ENCODE measurements at places on chromosomes 12 and 14.
A peak's percentile ranks its signal among the peaks of the same experiment; 100 is the strongest.

DNA sequence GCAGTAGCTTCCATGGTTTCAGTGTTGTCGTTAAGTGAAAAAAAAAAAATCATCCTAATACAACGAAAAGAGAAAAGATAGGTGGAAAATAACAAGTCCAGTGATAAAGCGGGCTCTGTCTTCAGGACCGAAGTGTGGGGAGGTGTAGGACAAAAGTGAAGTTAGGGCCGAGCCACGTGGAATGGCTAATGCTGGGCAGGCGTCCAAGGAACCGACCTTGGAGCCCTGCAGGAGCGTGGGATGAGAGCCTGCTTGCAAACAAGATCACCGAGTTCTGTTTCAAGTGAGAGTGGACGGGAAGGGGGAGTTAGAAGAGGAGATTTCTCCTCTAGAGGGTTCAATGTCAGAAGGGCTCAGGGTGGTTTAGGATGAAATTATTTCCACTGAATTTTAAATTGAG, 22.2 kb downstream of the A2ML1 start:
- DNase-seq: no peak

GRCh38 chr14:54138354-54139038, 181.9 kb upstream of the BMP4 start:
- DNase-seq: no peak

DNA sequence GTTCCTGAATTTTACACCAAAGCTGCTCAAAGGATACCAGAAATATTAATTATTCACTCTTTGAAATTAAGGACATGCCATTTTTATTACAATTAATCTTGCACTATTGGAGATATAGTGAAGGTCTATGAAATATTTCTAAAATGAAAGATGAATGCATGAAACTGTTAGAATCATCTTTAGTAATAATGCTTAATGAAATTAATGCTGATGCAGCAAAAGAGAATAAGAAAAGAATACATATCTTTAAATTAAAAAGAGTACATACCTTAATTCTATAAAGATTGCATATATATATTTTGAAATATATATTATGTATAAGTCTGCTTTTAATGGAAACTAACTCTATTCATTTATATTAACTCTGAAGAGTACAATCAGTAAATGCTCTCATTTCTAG, 236.0 kb downstream of the ALX1 start:
- no peak for DNase-seq

DNA sequence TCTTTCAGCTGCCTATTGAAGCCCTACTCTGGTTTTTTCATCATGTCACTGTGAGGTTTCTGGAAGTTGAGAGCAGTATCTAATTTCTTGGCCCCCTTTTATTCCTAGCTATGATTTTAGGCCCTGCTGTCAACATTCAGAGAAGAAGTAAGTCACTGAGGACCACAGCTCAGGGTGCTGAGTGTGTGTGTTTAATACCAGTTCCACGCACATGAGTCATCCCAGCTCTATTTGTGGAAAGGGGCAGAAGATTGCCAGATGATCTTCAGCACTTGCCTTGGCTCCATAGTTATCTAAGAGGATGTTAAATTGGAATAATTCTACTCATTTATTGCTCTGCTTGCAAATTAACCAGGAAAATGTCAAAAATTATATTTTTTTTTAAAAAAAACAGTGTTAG, 65.5 kb upstream of the SLC38A4 start:
- no peak for DNase-seq

DNA sequence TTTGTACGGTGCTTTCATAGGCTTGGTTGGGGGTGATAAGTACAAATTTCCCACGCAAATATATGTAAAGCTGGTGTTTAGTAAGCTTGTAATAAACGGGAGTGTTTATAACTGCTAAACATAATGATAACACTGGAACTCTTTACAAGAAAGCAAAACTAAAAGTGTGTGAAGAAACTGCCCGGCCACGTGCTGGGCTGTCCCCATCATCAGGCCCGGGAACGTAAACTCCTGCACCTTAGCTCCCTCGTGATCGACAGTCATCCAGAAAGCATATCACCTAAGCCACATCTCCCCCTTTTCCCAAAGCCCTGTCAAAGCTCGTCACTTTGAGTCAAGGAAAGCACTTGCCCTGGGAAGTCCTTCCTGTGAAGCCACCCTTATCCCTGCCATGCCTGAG, 18.0 kb upstream of the PARP11 start:
- DNase-seq: no peak

DNA sequence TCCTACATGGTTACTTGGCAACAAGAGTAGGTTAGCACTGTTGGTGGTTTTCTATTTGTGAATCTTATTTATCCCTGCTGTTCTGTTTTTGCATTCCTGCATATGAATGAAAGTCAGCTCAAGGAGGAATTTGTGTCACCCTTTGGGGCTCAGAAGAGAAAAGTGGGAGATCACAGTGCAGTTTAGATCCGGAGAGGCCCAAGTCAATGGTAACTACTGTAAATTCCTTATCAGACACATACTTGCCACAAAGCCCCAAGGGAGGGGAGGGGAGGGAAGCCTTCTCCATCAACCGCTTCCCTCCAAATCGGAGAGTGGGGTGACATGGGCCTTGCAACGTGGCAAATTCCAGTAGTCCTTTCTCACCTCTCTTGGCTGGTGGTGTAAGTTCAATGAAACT, 15.0 kb downstream of the GSG1 start:
- DNase-seq: no peak

- DNase-seq: no peak
Observed at GRCh38 chr12:114499338-114499737, 93.4 kb upstream of the TBX5 start.

- DNase-seq: no peak
Observed at GRCh38 chr14:32212833-32213232, 9.8 kb upstream of the RNU6-8 start.

DNA sequence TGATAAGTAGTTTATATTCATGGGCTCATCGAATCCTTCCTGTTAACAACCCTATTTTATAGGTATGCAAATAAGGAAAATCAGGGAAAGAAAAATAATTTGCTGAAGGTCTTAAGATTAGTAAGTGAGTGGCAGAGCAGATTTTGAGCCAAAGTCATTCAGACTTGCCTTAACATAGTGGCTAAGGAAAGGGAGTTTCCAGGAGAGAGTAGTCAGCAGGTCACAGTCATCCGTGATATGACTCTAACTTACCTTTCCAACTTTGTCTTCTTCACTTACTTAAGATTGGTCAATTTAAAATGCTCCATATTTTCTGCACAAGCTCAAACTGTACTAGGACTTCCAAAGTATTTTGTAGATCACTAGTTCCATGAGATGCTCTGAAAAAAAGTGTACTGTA, 46.6 kb downstream of the AKAP6 start:
- no peak for DNase-seq

DNA sequence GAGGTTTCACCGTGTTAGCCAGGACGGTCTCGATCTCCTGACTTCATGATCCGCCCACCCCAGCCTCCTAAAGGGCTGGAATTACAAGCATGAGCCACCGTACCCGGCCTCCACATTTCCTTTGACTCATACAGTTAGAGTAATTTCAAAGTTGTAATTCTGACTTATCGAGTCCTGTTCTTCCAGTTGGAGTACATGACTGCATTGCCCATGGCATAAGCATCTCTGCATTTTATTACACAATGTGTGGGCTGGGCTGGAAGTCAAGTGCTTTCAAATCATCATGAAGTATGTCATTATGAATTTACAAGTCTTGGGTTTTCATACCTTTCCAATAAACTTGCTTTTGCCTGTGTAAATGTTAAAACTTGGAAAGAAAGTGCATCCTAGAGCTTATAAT, 1295.7 kb upstream of the FLRT2 start:
- DNase-seq: no peak

DNA sequence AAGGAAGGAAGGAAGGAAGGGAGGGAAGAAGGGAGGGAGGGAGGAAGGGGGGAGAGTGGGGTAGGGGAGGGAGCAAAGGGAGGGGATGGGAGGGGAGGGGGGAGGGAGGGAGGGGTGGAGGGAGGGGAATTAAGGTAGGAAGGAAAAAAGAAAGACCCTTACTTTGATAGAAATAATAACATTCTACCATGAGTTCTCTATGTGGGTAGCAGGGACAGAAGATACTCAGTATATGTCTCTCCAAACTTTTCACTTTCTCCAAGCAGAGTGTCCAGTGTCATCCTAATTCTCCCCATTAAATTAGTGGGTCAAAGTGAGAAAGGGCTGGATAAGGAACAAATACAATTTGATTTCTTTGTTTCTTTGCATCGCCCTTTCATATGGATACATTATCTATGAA, 553.4 kb upstream of the USP15 start:
- DNase-seq: no peak

- DNase-seq: no peak
Observed at GRCh38 chr14:67887478-67887877, 67.9 kb downstream of the RAD51B start.

DNA sequence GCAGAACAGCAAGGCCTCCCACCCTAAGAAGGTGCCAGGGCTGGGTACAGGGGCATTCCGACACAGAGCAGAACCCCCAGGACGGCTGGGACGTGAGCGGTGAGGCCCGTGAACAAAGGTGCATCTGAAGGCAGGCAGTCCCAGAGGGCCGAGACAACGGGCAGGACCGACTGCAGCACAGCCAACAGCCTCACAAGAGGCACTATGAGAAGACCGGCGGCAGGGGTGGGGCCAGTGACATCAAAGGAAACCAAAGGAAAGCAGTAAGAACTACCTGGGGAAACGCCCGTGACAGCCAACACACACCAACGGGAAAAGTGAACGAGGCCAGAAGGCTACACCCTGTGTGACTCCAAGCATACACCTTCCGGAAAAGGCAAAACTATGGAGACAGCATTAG, 9.1 kb downstream of the BTBD6 start:
- DNase-seq: no peak

DNA sequence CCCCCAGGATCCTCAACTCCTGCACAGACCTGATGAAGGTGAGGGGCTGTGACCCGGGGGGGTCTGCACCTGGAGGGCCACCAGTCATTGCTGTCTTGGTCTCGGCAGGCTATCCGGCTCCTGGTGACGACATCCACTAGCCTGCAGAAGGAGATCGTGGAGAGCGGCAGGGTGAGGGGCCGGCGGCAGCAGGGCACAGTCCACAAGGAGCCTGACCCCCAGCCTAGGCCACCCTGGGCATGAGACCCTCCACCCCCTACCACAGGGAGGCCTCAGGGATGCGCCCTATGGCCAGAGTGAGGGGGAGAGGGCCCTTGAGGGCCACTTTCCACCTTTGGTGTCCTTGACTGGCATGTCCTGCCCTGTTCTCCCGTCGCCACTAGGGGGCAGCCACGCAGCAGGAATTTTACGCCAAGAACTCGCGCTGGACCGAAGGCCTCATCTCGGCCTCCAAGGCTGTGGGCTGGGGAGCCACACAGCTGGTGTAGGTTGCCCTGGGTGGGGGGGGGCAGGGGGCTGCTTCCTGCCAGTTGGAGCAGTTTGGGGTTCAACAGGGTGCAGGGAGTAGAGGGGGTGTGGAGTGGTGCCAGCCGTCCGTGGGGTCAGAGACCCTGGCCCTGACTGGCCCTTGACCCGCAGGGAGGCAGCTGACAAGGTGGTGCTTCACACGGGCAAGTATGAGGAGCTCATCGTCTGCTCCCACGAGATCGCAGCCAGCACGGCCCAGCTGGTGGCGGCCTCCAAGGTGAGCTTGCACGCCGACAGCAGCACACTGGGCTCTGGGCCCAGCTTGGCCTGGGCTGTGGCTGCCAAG, 25.0 kb downstream of the HIP1R start:
- DNase-seq: peak; percentile 91

DNA sequence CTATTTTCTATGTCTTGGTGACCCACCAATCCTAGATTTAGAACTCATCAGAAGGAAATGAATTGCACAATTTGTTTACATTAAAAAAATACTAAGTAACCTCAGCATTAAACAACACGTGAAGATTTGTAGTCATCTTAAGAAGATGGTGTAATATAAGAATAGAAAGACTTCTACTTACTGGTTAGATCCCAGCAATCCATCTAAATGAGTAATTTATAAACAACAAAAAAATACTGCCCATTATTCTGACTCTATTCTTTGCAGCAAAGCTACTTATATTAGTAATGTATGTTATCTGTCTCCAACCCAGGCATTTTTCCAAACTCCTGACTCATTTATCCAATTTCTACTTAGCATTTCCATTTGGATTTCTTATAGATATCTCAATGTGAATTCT, 67.8 kb downstream of the CD163L1 start:
- no peak for DNase-seq

GRCh38 chr12:84091651-84092050, 820.9 kb downstream of the SLC6A15 start:
- DNase-seq: no peak

DNA sequence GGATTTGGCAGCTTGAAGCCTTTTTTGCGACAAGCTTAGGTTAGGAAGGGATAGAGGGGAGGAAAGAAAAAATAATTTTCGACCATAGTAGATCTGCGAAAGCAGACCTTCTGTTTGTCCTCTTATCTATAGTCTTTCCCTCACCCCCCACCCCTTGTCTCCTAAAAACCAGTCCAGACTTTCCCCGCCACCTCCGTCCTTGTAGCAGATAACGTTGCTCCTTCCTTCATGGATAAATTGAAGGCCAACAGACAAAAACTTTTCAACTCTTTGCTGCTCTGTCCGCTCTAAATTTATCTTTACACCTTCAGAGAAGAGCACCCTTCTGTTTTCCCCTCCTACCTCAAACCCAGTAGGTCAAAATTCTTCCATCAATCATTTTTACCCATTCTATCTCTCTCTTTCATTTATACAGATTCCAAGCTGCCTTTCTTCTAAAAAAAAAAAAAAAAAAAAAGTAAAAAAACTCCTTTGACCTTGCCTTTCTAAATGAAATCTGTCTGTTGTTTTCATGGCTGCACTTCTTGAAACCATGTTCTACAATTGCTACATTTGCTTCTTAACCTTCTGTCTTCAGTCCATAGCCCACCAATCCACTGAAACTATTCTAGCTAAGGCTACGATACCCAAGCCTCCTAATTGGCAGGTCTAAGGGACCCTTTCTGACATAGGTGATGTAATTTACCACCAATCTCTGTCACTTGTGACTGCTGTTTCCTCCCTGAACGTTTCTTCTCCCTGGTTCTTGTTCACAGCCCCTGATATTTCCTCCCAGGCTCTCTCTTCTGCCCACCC, 11.1 kb upstream of the NEMF start:
- DNase-seq: no peak

DNA sequence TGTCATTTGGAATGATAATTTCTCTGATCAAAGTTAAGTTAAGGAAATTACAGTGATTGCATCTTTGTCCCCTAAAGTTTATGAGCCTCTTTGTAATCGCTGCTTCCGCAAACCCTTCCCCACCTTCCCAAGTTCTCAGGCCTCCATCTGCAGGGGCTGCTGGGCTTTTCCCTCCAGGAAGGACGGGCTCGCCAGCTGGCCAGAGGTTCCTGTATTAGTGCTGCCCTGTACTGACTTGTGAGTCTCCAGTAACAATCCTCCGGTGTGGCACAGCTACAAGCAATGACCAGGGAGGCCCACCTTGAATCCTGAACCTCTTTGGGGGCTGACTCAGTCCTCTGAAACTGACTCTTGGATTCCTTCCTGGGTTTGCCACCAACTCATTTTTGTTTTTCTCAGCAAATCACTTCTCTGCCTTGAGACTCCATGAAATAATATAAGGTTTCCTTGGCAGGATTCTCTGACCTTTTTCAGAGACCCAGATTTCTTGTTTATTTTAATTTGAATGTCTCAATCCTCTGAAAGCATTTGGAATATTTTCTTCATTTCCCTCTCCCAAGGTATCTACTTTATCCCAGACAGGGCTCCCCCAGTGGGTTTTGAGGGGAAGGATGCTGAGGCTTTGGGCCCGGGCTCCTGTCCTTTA, 398.6 kb downstream of the ZFP36L1 start:
- DNase-seq: no peak
